A172 (cell line): ENCODE measurements at places on chromosomes 11 and 22. TPM values are rescaled to one million over a fixed set of nuclear protein-coding genes. Genes with fewer than 3 reads are reported as not detected.

TSKU gene
- total RNA-seq: 37.7 and 41.5 TPM in 2 replicates

RIMBP3B gene
- 0.02 and 0.65 TPM in 2 replicates for total RNA-seq

LRRC74B gene
- total RNA-seq: 0.77 TPM in 1 of 2 replicates, not detected in the other

CNIH2 gene
- total RNA-seq: 0.72 and 1.9 TPM in 2 replicates

GRCh38 chr11:109641549-109641948 is 219.6 kb downstream of the C11orf87 start:
- peak; percentile 36 for DNase-seq

DNA sequence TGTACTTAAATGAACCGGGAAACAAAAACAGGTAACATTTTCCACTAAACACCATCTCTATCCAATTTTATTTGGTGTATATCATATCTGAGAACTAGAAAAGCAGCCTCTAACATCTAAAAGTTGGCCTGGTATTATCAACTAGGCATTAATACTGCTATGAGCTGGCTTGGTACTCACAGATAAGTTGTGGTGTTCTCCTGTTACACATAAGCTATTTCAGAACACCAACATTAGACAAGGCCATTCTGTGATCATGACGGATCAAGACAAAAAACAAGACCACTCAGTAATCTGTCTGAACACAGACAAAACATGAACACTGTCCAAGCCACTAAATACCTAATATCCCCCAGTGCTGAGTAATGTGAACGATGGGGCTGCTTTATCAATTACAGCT is 11.9 kb downstream of the RIC3 start:
- no peak for DNase-seq

GRCh38 chr11:57643802-57644201 is 5.9 kb downstream of the YPEL4 start:
- peak; percentile 10 for DNase-seq

GRCh38 chr11:30245621-30246020 is 14.8 kb downstream of the FSHB start:
- peak; percentile 70 for DNase-seq

- no peak for DNase-seq
Observed at GRCh38 chr11:68002938-68003845, 705 bp downstream of the UNC93B1 start.
